ENCODE measurements at places on chromosomes 3 and 15.

DNA sequence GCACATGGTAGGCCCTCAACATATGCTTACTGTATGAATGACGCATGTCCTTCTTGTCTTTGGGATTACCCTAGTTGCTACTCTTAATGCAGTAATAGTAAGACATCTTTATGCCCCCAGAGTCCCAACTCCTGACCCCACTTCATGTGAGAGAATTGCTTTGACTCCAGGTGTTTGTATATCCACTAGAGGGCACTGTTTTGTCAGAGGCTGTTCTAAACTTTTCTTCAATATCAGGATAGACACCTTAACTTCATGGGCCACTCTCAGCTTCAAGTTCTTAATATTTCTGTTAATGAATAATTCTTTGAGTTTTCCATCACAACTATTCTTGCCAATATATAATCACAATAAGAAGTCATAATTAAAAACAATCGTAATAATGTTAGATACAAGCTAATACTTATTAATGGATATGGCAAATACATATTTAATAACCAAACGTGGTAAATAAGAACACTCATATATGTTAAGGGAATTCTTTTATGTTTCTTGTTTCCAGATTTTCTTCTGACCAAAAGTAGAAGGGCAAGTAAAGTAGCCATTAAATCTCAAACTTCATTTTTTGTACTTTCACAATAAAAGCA, 337.2 kb upstream of the DNAJC19 start:
- no peak for DNase-seq

- DNase-seq: no peak
These were observed 15.7 kb upstream of the TIPARP start for GRCh38 chr3:156658732-156659090.

- no peak for DNase-seq
These were observed 306.5 kb downstream of the IL20RB start for GRCh38 chr3:137264071-137264820.

- DNase-seq: no peak
These were observed 21.2 kb upstream of the SPRED1 start for GRCh38 chr15:38231436-38231835.

DNA sequence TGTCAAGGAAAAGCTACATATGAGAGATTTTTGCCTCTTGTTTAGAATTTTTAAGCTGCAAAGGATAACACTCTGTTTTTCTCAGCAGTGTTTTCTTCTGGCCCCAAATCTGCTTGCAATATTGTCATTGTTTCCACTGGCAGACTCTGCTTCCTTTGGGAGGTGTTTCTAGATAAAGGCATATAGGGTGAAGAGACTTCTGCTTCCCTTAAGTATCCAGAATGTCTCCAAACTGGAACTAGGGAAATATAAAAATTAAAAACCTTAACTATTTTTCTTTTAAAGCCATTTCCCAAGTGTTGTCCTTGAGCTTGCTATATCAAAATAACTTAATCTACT, 225.8 kb downstream of the CGGBP1 start:
- DNase-seq: no peak

DNA sequence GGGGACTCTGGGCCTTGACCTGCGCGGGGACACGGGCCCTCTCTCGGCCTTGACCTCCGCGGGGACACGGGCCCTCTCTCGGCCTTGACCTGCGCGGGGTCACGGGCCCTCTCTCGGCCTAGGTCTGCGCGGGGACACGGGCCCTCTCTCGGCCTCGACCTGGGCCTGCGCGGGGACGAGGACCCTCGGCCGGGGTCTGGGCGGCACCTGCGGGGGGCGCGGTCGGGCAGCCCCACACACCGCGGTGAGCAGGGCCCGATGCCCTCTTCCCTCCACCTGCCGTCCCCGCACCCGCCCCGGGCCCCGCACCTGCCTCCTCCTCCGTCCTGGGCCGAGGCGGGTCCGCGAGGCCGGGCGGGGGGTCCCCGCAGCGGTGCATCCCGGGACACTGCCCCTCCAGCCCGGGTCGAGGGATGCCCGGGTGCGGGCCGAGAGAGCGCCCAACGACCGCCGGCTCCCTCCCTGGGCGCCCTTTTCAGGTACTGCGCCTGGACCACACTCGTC, 15.6 kb upstream of the CERS3 start:
- no peak for DNase-seq

GRCh38 chr3:4231041-4231440, 72.1 kb upstream of the SETMAR start:
- no peak for DNase-seq

GRCh38 chr3:141575879-141576743, 89.3 kb downstream of the RASA2 start:
- no peak for DNase-seq

DNA sequence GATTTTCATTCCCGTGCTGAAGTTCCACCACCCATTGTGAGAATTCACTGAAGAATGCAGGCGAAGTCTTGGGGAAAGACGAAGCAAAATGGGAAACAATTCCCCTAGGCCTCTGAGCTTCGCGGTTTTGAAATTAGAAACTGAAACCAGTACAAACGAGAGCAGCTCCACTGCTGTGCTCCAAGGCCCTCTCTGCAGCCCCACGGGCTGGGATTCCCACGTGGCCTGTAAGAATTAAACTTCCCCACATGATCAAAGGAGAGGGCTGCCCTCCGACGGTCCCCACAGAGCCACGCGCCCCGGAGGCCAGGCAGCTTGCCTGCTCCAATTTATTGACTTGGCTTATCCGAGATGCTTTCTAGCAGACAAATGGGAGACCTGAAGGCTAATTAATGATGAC, 144.0 kb downstream of the GREM1 start:
- DNase-seq: no peak

GRCh38 chr3:31450345-31450744, 82.4 kb upstream of the STT3B start:
- no peak for DNase-seq

DNA sequence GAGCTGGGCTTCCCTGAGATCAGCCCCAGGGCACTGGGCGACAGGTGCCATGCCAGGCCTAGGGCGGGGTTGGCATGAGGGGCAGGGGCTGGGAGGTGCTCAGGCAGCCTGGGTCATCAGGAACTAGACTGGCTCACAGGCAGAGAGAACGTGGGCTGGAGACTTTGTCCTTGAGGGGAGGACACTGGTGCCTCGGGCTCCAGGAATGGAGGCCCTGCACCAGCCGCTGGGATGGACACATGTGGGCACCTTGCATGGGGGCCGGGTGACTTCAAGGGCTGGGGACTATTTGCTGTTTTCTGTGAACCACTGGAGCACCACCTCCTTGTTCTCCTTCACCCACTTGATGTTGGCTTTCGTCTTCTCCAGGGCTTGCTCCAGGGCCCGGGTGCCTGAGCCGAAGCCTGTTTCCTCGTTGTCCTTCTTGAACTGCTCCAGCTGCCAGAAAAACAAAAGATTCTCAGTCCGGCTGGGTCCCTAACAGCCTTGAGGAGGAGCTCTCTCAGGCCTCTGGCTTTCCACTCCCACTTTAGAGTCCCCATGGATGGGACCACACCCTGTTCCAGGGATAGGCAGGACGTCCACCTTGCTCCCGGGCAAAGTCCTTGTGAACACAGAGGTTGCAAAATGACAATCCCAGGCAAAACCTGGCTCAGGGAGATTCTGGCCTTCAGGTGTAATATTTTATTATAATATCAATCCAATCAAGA, 9.1 kb downstream of the MESP2 start:
- DNase-seq: no peak

- DNase-seq: no peak
These were observed 6.3 kb upstream of the CCR4 start for GRCh38 chr3:32945136-32945535.

DNA sequence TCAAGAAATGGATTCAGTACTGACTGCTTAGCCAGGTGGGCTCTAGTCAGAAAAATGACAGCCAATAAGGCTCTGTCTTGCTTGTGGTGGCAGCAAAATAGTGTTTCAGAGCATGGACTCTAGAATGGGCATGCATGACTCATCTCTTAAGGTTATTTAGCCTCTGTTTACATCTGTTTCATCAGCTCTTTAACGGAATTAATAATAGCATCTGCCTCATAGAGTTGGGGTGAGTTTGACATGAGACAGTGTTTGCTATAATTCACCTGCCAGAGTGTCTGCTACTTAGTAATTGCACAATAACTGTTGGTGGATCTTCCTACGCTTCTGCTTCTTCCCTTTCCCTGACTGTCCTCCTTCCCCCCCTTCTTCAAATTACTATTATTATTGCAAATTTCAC, 350.4 kb upstream of the SEMA6D start:
- DNase-seq: no peak

DNA sequence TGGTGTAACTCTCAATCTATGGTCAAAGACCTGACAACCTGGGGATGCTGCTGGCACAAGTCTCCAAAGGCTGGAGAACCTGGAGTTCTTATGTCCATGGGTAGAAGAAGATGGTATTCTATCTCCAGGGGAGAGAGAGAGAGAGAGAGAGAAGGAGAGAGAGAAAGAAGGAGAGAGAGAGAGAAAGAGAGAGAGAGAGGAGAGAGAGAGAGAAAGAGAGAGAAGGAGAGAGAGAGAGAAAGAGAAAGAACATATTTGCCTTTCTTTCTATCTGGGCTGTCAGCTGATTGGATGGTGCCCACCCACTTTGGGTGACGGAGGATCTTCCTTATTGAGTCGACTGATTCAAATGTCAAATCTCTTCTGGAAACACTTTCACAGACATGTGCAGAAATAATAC, 84.6 kb downstream of the PPM1L start:
- no peak for DNase-seq

DNA sequence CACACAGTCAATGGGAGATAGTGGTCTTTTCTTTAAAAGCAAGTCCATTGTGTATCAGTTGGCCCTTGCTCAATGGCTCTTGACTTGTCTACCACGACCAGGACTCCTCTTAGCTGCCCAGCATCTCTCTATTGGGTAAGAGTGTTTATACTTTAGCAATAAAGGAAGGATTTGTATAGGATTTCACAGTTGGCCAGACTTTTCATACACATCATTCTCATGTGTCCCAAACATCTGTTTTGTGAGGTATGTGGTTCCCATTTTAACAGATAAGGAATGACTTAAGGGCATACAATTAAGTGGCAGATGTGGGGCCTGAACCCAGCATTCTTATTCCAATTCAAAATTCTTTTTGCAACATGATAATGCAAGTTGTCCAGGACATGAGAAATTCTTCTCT, 191.5 kb downstream of the CHST2 start:
- DNase-seq: no peak

- DNase-seq: no peak
These were observed 139.4 kb downstream of the OPA1 start for GRCh38 chr3:193732391-193732790.

DNA sequence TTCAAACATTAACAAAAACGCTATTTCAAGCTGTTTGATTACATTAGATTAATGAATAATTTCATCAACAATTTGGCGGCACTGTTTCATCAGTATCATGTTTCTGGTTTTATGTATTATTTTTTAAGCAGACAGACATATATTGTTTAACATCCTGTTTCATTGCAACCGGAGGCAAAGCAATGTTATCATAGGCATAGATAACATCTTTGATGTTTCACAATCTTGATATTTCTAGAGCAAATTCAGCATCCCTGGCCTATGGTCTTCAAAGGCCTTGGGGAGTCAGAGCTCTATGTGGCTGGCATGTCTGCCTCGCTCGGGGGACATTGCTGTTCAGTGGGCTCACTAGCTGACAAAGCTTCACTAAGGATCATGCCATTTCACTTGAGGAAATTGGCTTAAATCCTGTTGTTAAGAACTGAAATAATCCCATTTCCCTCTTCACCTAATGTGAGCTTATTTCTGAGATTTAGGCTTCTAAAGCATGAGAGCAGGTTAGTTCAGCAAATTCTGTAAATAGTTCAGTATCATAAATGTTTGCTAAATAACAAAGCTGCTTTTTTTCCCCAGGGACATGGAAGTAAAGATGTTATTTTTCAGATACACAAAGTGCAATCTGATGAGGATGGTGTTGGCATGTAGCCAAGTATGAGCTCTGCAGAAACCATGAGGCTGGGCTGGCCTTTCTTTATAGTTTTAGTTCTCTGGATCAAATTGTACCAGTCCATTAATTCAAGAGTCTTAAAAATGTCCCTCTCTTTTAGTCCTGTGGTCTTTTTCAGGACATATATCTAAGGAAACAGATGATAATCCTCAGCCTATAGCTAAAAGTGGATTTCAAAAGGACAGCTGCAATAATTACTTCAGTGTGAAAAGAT, 941.4 kb downstream of the PLOD2 start:
- DNase-seq: no peak

DNA sequence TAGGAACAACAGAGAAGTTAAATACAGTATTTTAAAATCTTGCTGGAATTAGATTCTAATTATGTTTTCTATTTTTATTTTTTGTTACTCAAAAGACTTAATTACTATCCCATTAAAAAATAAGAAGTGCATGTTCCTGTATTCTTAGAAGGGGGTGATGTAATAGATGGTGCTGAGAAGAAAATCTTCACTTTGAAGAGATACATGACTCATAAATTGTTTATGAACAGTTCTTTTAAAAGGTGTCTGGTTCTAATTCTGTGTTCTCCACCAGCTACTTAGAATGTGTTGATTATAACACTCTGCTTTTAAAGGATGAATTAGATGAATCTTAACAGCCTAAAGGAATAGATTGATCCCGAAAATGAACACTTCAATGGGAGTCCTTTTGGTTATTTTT, 8.2 kb downstream of the RCN2 start:
- no peak for DNase-seq

DNA sequence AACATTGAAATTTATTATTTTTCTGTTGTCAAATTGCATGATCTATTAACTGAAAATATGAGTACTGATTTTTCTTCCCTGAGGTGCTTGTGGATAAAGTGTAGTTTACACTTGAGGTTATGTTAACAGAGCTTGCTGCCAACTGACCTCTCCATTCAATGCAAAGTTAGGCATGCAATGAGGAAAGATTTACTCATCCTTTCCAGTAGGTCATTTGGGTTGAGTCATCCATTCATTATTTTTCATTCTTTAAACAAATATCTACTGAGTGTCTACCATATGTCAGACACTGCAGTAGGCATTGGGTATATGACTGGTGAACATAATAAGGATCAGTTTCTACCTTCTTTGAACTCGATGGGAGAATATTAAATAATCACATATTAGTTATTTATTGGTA, 604.1 kb downstream of the EDEM1 start:
- DNase-seq: no peak

DNA sequence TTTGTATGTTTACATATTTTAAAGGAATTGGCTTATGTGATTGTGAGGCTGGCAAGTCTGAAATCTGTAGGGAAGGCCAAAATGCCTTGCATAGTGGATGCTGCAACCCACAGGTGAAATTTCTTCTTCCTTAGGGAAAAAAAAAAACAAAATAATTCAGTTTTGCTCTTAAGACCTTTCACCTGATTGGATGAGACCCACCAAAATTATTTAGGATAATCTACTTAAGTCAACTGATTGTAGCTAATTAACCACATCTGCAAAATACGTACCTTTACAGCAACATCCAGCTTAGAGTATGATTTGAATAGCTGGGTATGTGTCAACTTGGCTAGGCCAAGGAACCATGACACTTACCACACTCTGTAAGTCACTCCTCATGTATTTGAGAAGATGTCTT, 6.9 kb upstream of the RFX7 start:
- DNase-seq: no peak
